ENCODE measurements at places on chromosomes 4 and X.

DNA sequence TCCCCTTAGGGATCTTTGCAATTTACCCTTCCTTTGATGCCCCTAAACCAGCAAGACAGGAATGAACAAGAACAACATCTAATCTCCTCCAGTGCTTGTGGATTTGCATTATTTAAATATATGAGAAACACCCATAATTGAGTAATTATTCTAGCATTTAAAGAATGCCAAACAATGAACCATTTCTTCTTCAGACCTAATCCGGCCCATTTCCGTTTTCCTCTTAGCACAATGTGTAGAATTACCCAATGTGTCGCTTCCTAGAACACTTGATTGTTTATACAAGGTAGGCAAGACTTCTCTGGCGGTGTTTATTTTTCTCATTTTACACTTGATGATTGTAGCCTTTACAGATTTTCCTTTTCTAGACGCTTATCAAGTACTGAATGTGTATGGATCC is 43.5 kb downstream of the CLDN34 start:
- peak; percentile 6 for ATAC-seq

- ATAC-seq = no peak
Observed at GRCh38 chr4:110970642-110971041, 347.8 kb upstream of the PITX2 start.

DNA sequence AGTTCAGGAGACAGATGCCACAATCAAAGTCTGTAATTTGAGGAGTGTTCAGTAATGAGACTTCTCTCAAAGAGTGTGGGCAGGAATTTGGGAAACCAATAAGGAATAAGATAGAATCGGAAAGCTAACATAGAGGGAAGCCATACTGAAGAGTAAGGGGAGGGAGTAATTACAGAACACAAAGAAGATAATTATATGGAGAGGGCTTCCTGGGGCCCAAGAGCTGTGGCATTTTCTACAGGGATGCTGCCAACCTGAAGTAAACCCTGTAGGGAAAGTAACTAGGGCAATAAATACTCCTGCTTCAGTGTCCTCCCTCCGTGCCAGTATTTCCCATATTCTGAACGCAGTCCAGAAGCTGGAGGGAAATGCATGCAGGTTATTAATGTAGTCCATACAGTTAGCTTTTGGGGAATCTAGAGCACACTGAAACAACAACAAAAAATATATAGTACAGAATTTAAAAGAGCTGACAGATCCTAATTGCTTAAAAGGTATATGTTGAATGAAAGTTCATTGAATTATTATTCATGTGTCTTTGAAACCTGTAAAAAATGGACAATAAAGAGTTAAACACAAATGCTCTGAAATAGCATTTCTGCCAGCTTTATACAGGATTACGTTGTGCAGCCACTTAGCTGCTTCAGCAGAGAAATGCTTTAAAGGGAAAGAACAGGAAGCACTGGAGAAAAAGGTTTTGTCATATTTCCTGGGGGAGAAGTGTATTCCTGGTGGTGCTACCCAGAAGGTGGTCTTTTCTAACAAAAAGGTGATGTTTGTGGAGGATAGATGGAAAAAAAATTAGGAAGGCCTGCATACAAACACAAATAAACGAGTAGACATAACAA is 48.0 kb downstream of the CXXC4 start:
- ATAC-seq = no peak

DNA sequence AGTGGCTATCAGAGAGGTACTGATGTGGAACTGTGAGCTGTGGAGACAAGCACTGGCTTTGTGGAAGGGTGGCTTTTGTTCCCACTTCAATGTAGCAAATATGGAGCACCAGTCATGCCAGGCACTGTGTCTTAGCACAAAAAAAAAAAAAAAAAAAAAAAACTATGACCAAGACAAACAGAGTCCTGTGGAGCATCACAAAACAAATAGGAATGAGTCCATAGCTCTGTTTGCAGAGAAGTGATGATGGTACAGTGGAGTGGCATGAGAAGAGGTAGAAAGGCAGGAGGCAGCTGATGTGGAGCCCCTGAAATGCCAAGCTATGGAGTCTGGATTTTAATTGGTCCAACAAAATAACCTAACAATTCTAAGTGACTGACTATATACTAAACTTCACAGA is 116.9 kb downstream of the RAB28 start:
- no peak for ATAC-seq

DNA sequence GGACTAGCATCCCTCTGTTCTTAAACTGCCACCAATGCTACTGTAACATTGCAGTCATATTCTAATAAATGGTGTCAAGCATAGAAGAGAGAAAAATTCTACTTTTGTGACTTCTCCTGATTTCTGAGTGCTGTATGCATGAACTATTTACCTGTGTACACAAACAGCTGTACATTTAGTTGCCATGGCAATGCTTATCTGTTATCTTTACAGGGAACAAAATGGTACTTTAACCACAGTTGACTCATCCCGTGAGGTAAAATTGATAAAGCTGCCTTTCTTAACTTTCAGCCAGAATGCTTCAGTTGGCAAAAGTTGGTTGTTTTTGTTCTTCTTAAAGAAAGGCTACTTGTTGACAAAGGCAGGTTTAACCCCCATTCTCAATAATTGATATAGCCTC is 587.5 kb upstream of the MAGEB2 start:
- ATAC-seq = no peak

DNA sequence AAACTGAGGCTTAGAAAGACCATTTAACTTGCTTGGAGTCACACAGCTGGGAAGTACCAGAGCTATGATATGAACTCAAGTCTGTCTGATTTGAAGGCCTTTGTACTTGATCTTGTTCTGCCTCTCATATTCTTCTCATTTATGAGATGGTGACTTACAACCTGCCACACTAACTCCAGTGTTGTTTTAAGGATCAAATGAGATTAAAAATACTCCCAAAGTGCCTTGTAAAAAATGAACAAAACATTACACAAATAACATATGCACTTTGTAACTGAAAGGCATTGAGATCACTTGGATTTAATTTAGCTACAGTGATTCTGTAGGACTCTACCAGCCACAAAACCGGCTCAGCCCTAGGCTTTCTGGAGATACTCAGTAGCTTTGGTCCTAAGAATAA is 15.6 kb upstream of the MAP7D3 start:
- ATAC-seq = no peak

GRCh38 chr4:158036998-158037397 is 135.8 kb downstream of the GASK1B start:
- ATAC-seq = no peak

DNA sequence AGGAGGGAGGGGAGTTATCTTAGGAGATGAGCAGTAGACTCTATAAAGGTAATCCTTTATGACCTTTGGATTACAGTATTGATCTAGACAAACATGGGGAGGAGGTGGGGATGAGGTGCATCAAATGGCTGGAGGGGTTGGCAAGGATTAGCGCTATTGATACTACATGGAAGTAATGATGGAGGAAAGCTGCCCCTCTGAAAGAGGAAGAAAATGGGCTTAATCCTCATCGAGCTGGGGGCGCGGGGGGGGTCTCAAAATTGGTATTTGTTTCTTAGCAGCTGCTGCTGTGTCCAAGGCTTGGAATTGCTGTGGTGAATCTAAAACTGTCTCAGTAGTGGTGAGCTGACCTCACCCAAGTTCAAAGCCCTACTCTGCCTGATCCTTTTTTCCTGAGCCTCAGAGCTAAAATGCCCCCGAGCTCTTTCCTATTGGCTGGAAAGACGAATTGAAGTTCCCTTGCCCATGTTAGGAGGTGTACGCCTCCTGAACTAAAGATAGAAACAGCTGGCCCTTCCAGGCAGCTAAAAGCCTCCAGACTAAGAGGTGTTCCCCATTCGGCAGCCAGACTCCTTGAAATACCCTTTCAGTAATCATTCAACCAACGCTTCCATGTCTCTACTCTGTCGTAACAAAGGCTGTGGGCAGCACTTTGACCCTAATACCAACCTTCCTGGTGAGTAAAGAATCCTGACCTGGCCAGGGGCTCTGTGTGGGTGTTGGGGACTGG is at the start of gene ITGB1BP2:
TSS of gene ITGB1BP2 (plus strand) at position 556 of the 730 bp plus-strand sequence. CDS start at position 613, 57 bp downstream.
- ATAC-seq = peak; percentile 46

- ATAC-seq = no peak
Observed at GRCh38 chr4:90906239-90906638, 779.0 kb downstream of the CCSER1 start.

DNA sequence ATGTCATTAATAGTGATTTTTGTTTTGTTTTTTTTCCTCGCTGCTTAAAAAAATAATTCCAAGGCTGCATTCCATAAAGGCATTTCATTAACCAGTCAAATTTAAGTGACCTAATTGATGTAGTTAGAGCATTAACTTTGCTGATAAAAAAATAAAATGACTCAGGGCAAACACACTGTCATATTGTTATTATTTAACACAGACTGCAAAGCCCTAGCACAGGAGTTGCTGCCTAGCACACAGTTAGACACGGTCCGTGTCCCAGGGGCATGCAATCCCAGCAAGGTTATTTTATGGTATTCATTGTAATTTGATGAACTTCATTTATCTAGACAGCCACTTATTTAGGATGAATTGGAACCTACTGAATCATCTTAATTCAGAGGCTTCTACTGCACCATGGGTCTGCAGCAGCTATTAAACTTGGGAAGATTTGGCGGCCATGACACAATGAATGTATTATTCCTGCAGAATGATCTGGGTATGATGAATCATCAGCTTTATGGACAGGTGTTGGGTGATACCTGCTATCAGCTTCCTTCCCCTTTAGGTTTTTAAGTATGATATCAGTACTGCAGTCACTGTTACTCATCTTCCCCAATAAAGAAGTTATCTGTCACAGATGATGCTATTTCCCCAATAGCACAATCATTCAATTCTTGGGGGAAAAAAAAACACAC is 182.7 kb downstream of the PPARGC1A start:
- no peak for ATAC-seq

- ATAC-seq = no peak
Observed at GRCh38 chrX:119756926-119757635, 1.3 kb upstream of the SOWAHD start.

- ATAC-seq = no peak
Observed at GRCh38 chrX:122813876-122814275, 370.2 kb upstream of the GRIA3 start.

GRCh38 chr4:183517781-183518180 is 12.9 kb downstream of the ING2 start:
- no peak for ATAC-seq

GRCh38 chrX:44580466-44580865 is 37.8 kb upstream of the FUNDC1 start:
- ATAC-seq = no peak

DNA sequence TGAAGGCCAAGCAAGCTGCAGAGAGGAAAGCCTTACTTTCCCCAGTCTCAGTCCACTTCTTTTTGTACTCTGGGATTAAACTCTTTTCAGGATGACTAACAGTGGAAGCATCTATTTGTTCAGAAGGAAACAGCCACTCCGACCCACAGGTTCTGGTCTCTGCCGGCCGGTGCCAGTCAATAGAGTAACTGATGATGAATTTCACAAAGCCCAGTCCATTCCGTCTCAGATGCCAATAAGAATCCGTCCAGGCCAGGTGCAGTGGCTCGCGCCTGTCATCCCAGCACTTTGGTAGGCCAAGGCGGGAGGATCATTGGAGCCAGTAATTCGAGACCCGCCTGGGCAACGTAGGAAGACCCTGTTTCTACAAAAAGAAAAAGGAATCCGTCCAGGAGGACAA is 58.5 kb upstream of the HELT start:
- no peak for ATAC-seq

DNA sequence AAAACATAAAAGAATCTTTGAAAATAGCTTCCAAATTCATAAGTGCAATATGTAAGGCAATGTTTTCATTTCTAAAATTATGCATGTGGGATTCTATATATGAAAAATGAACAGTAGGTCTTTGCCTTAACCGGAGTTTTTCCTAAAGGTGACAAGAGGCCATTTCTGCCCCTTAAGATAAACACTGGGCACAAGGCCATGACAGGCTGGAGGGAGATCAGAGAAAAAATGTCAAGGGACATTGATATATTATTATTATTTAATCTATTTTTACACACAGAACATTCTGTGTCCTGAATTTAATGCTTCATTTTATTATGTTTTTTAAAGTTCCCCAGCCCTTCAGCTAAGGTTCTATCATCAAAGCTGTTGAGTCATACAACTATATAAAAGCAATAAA is 118.8 kb downstream of the CHM start:
- no peak for ATAC-seq

- ATAC-seq = peak; percentile 71
Observed at GRCh38 chrX:24081661-24082154, 27.0 kb downstream of the EIF2S3 start.

- no peak for ATAC-seq
Observed at GRCh38 chrX:9312922-9313867, 151.7 kb upstream of the TBL1X start.

GRCh38 chrX:119041175-119041574 is 31.6 kb upstream of the CT47C1 start:
- peak; percentile 90 for ATAC-seq

DNA sequence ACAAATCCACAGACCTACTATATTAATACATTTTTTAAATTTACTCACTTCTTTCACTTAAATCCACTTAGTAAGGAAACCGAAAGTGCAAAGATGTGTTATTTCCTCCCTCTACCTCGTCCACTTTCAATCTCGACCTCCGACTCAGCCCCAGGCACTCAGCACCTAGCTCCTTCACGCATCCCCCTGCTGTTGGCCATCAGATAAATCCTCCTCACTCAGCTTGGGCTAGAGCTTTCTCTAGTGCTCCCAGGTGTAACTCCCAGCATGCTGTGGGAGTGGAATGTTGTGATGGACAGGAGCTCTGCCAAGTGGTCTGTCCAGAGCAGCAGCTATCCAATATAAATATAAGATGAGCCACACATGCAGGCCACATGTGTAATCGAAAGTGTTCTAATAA is 26.7 kb upstream of the TEC start:
- ATAC-seq = no peak

GRCh38 chr4:3209551-3210325 is 39.2 kb upstream of the MSANTD1 start:
- no peak for ATAC-seq

DNA sequence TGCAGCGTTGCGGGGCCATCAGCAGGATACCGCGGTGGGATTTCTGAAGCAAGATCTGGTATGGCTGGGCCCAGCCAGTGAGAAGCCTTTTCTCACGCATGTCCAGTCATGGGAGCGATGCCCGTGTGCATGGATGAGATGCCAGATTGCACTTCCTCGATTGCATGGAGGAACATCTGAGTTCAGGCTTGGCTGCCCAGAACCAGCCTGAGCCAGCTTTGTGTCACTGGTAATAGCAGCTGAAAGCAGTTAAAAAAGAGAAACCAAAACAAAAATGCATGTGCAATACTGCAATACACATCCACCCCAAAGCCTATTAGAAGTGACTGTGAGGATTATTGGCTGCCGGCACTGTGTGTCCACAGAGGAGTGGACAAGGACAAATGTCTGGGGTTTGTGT is 59.3 kb downstream of the PSAPL1 start:
- no peak for ATAC-seq

DNA sequence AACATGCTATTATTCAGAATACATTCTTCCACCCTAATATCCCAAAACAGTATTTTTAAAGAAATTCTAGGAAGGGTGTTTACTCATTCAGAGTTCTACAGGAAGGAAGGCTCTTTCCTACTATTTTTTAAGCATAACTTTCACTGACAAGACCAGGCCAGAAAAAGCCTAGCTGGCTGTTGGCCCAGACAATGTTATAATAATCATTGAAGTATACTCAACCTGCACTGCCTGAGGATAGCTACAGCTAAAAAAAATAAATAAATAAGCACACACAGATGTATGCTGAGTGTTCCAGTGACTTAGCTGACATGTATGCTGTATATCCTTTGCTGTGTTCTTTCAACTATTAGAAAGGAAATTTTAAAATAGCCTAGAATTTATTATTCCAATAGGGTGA is 145.8 kb upstream of the SPRY1 start:
- ATAC-seq = no peak
